Stimulated activated effector memory CD8-positive, alpha-beta T cell treated with anti-CD3 and anti-CD28 coated beads, Interleukin-12 subunit alpha, Interleukin-12 subunit beta, amount 100 ng/mL, for 72 hours (primary cell): ENCODE measurements at places on chromosomes 7 and 10.

DNA sequence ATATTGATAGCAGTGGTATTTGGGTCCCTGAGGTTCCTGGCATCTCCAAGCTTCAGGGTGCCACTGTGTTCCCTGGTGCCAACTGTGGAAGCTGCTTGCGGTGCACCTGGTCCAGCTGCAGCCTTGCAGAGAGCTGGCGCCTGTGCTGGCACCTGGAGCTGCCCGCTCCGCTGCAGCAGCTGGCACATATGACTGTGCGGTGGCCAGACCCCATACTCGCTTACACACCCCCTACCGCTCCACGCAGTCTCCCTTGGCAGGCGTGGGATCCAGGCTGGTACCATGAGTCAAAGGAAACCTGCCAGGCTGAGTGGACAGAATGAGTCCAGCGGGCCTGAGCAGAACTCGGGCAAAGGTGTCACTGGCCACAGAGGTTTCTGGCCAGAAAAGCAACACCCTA, 89.9 kb upstream of the JAZF1 start:
- DNase-seq, result no peak

DNA sequence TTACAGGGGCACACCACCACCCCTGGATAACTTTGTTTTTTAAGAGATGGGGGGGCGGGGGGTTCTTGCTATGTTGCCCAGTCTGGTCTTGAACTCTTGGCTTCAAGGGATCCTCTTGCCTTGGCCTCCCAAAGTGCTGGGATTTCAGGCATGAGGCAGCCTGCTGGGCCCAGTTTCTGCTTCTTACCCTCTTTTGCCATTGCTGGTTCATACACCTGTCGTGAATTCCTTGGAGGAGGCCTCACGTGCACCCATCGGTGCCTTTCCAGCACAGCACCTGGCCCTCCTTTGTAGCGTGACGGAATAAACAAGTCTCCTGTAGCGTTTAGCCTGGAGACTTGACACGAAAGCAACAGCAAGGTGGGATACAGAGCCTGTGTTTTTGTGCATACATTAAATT, 75.5 kb downstream of the CARD11 start:
- no peak for DNase-seq

DNA sequence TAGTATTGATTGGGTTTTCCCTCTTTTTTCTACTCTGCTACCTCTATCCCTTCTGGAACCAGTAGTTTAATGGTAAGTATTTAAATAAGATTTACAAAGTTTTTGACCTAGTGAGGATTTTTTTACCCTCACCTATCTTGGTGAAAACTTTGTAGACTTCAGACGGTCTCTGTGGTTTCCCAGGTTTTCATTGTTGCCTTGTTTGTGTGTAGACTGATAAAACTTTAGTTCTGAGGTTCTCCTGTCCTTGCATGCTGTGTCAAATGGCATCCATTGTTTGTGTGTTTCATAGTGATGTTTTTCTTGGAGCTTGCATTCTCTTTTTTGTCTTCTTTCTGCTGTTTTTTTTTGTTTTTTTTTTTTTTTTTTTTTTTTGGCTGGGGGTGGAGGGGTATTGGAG, 22.6 kb downstream of the ZNRF2 start:
- no peak for DNase-seq

GRCh38 chr10:20608503-20608902, 288.6 kb downstream of the NEBL start:
- DNase-seq, result no peak
